ENCODE measurements at places on chromosomes 7 and 10. TPM values are rescaled to one million over a fixed set of nuclear protein-coding genes. Genes with fewer than 3 reads are reported as not detected.

The SUN3 gene
- not detected for total RNA-seq

The PRDX3 gene
- 343 TPM for total RNA-seq

The SEMA3E gene
- total RNA-seq, result 2.3 TPM

The RASA4B gene
- total RNA-seq, result 2.1 TPM

The ZNF488 gene
- 9.7 TPM for total RNA-seq

The PRKG1 gene
- not detected for total RNA-seq

The CYP2C9 gene
- not detected for total RNA-seq

Data from A549 treated with GW870086 at 1 μM for 4 hours (cell line).